ENCODE measurements at places on chromosomes 13 and 19. TPM values are rescaled to one million over a fixed set of nuclear protein-coding genes. Genes with fewer than 3 reads are reported as not detected.

Gene OR7A5
- not detected for total RNA-seq

Gene SIGLEC8
- not detected for total RNA-seq

Gene NACC1
- total RNA-seq, result 25.7 TPM

Gene CD79A
- total RNA-seq, result 0.99 TPM

Gene MADCAM1
- 0.46 TPM for total RNA-seq

Gene RASL11A
- 48.1 TPM for total RNA-seq

Gene ZIC2
- total RNA-seq, result not detected

Gene C19orf73
- 1.8 TPM for total RNA-seq

Gene GADD45B
- total RNA-seq, result 80.2 TPM

Gene RCBTB2
- total RNA-seq, result 16.2 TPM

Gene AP1M2
- not detected for total RNA-seq

Gene CYP2B6
- not detected for total RNA-seq

Gene FAM216B
- total RNA-seq, result not detected

Gene WDR62
- 0.31 TPM for total RNA-seq

Gene UHRF1
- 0.78 TPM for total RNA-seq

Gene PIBF1
- total RNA-seq, result 28.2 TPM

Gene MISP3
- 5.6 TPM for total RNA-seq

Gene MEDAG
- 38.7 TPM for total RNA-seq

Gene TINCR
- 0.47 TPM for total RNA-seq

Gene FUT6
- not detected for total RNA-seq

Gene CD33
- total RNA-seq, result 7.0 TPM

Gene ZNF836
- total RNA-seq, result 27.9 TPM

Gene RASGRP4
- total RNA-seq, result 1.2 TPM

Gene SIGLEC6
- total RNA-seq, result 2.5 TPM

Gene NLRP7
- not detected for total RNA-seq

Gene TSSK6
- total RNA-seq, result 0.81 TPM

Gene LRP3
- total RNA-seq, result 66.7 TPM

Gene PROSER1
- total RNA-seq, result 18.8 TPM

Gene GAPDHS
- total RNA-seq, result not detected

Gene FFAR1
- not detected for total RNA-seq
